ENCODE measurements at places on chromosomes 11 and 22.

- DNase-seq, result no peak
Measured at GRCh38 chr11:8907116-8907515, 3.9 kb upstream of the AKIP1 start.

- no peak for DNase-seq
Measured at GRCh38 chr11:98772893-98773292, 247.9 kb upstream of the CNTN5 start.

DNA sequence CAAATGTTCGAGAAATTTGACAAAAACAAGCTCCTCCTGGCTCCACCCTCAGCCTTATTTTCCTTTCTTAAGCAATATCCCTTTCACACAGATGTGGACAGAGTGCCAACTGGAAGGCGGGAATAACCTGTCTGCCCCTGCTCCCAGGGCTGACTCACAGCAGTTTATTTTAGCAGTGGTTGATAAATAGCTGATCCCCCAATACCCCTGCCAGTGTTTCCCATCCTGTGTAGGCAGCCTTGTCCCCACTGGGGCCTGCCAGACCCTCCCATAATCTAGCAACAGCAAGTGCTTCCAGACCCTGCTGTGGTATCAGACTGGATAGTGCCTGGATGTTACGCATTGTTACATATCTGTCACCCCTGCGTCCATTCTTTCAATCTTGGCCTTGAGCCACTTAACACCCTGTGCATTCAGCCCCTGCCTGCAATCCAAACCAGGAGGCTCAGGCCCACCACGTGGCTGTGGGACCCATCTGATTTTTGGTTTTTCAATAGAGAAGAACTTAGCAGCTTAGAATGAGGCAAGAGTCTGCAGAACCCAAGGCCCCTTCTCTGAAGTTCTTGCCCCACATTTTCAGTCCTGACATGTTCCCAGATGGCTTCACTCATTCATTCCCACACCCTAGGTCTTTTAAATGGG is 53.7 kb downstream of the PARVA start:
- no peak for DNase-seq

DNA sequence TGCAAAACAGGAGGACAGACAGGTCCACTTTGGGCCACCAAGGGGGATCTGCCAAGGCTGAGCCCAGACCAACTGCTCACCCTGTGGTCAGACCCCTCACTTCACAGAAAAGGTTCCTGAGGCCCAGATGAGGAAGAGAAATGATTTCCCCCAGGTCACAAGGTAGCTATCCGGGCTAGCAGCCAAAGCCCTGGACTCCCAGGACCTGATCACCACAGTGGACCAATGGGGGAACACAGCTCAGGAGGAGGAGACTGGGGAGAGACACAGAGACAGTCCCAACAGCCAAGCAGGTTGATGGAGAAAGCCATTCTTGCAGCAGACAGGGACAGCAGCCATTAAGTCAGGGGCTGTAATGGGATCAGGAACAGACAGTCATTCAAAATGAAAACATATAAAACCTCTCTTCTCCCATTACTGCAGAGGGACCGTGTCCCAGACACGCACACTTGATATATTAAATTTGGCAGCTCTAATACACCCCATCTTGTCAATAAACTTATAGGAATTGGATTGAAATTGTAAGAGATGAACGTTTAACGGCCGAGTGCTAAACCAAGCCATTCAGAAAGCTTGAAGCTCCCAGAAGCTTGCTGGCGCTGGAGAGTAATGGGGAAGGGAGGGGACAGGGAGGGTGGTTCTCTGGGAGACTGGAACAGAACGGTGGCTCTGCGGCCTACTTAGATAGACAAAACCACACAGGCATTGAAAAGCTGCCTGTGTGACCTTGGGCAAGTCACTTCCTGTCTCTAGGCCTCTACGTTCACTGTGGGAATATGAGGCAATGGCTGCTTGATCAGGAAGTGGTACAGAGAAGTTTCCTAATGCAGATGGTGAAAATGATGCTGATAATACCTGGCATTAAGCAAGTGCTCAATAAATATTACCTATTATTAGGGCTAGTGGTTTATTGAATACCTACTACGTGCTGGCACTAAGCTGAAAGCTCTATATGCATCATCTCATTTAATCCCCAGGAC is 16.0 kb downstream of the ZMAT5 start:
- DNase-seq, result no peak

- no peak for DNase-seq
Measured at GRCh38 chr22:24465975-24466374, 29.2 kb upstream of the UPB1 start.

GRCh38 chr11:17351510-17352176 is at the start of gene NCR3LG1:
TSS of gene NCR3LG1 (plus strand) at chr11:17351800. CDS start at chr11:17351970, 170 bp downstream.
- DNase-seq, result peak; percentile 15

GRCh38 chr22:23205339-23206049 is 25.2 kb downstream of the BCR start:
- no peak for DNase-seq

DNA sequence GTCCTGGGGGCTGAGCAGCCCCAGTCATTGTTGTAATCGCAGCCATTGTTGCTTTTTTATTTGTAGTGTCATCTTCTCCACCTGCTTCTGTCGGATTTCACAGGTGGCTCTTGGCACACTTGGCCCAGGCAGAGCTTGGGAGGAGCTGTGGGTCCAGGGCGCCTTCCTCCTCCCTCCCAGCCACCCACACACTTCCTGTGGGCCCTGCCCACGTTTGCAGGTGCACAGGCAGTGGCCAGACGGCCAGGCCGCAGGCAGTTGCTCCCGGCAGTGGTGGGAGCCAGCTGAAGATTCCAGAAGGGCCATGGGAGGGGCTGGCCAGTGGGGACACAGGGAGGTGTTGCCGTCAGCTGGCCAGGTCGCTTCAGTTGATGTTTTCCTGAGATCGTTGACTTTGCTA is 1191.9 kb downstream of the BRD1 start:
- DNase-seq, result no peak

DNA sequence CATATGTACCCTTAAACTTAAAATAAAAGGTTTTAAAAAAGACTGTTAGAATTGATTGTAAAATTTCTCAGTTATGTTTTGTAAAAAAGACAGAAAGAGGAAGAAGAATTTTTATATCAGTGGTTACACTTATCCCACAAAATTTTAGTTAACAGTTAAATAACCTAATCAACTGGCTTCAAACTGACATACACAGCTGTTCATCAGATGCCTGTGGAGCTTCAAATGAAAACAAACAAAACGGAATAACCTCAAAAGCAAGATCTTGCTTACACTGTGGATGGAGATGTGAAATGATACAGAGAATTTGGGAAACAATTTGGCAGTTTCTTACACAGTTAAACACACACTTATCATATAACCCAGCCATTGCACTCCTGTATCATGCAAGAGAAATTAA is 521.0 kb downstream of the ETS1 start:
- DNase-seq, result no peak

GRCh38 chr11:12706545-12707499 is 32.6 kb downstream of the TEAD1 start:
- no peak for DNase-seq

- no peak for DNase-seq
Measured at GRCh38 chr11:118120793-118121192, 31.8 kb downstream of the SCN4B start.

DNA sequence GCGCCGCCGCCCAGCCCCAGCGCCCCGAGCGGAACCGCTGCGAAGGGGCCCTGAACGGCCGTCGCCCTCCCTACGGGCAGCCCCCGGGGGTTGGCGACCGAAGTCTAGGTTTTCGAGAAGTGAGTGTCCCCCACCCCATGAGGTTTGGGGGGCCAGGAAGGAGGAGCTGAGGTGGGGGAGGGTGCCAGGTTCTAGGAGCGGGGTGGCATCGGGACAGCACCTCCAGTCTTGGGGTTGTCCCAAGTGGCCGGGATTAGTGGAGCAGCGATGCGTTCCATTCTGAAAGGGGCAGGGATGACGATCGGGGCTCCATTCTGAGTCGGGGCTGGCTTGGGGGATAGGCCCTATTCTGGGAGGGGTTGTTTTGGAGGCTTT is 408 bp downstream of the PPP2R5B start:
- DNase-seq, result no peak

DNA sequence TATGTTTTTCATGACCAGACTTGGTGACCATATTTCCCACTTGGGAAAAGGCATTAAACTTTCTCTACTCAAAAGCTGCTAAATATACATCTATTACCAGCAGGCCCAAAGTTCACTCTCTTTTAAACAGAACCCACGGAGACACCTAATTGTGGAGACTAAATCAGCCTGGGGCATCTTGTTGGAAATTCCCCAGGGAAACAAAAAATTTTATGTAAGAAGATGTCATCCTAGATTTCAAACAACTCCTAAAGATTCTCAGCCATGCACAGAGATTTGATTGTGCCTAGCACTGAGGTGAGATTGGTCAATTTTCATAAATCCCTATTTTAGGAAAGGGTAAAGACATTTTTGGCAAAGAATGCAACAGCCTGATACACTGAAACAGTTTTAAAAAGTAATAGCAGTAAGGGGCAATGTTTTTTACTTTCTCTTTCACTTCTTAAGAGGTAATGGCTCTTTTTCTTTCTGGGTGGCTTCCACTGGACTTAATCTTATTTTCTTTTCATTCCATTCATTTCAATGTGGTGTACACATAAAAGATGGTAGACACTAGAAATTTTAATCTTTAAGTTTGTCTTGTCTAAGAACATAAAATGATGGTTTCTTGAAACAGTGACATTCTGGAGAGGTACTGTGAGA is 9.6 kb downstream of the OR52N2 start:
- DNase-seq, result no peak

GRCh38 chr22:29124777-29125442 is 52.1 kb downstream of the KREMEN1 start:
- DNase-seq, result no peak

DNA sequence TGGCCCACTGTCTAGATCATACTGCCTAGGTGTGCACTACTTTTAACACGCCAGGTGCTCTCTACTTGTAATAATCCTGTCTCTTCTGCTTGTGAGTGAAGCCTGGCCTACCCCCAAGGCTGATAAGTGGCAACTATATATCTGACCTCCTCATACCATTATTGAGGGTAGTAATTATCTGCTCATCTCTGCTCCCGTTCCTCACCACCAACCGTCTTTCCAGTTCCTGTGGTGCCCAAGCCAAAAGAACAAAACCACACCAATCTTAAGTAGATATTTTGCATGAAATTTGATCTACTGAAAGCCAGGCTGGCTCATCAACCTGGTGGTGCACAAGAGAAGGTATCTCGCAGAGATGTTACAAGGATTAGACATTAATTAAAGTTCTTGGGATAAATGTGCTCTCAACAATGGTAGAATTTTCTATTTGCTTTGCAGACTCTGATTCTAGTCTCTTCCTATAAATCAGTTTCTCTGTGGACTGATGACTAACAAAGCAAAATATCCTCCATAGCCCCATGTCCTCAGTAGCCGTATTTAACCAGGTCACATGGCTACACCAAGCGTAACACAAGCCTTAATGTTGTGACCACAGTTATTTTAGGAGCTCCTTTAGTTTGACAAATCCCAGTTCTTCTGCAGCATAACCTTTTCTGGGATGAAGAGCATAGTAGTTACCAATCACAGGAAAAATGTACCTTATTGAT is 267.2 kb downstream of the NTM start:
- DNase-seq, result no peak

DNA sequence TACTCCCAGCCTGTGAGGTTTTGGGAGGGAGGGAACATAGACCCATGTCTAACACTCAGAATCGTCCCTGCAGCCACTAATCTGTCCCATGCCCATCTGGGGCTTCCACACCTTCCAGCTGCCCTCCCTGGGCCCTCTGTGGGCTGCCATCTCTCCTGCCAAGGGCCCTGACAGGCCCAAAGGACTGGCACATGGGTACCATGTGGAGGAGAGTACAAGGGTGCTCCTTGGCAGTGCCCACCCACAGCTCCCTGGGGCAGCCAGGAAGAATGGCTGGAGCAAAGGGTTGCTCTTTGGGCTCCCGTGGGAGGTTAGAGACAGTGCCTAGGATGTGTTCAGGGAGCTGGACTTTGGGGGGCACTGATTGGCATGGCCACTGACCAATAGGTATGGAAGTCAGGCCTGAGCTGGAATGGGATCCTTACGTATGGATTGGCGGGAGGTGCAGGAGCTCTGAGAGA is 56.8 kb downstream of the CD82 start:
- no peak for DNase-seq

DNA sequence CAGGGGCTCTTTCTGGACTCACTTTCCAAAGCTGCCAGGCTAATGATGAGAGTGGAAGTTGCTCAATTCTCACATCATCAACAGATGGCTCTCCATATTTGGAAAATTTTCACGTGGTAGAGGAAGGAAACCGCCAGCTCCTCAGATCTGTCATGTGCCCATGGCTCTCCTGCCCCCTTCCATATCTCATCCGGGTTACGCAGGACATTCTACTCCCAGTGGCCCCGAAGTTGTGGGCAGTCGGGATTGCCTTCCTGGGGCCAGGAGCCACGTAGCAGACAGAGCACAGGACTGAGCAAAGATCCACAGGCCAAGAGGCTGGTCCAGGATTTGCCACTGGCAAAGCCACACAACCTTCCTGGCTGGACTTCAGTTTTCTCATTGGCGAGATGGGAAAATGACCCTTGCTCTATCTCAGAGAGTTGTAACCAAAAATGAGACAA is 38.8 kb downstream of the RPUSD4 start:
- DNase-seq, result no peak

DNA sequence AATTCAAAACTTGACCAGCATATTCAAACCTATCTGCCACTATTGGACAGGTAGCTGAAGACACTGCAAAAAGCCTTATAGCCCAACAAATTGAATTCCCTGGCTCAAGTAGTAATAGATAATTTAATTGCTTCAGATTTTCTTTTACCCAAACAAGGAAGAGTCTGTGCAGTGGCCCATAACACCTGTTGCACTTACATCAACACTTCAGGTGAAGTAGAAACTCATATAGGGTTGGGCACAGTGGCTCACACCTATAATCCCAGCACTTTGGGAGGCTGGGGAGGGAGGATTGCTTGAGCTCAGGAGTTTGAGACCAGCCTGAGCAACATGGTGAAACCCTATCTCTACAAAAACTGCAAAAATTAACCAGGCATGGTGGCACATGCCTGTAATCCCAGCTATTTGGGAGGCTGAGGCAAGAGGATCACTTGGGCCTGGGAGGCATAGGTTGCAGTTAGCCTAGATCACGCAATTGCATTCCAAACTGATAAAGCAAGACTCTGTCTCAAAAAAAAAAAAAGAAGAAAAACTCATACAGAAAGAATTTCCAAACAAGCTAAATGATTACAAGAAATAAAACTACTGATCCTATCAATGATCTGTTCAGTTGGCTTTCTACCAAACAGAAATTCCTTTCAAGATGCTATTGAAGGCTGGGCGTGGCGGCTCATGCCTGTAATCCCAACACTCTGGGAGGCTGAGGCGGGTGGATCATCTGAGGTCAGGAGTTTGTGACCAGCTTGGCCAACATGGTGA is 9.5 kb downstream of the FOLR3 start:
- DNase-seq, result no peak

DNA sequence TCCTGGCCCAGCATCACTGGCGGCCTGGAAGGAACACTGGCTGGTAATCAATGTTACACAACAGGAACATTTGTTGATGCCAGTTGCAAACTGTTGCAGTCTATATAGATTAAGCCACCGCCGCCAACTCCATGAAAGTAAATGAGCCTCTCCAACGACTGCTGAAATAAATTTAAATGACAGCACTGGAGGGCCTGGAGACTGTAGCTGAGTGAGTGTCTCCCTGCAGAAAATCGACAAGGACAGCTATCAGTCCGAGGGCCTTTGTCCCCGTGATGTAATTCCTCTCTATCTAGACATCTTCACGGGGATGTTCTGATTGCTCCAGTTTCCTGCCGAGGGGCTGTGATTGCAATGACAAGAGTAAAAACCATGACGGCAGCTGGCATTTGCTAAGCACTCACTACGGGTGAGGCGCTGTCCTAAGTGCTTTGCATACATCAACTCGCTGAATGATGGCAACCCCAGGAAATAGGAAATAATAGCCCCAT is 120.4 kb downstream of the SEZ6L start:
- DNase-seq, result no peak

- DNase-seq, result peak; percentile 25
Measured at GRCh38 chr11:108853864-108854263, 189.0 kb downstream of the DDX10 start.

Data from pons (tissue), 1 donor.